Stimulated activated naive CD4-positive, alpha-beta T cell (primary cell): ENCODE measurements at places on chromosomes 16 and 17.

DNA sequence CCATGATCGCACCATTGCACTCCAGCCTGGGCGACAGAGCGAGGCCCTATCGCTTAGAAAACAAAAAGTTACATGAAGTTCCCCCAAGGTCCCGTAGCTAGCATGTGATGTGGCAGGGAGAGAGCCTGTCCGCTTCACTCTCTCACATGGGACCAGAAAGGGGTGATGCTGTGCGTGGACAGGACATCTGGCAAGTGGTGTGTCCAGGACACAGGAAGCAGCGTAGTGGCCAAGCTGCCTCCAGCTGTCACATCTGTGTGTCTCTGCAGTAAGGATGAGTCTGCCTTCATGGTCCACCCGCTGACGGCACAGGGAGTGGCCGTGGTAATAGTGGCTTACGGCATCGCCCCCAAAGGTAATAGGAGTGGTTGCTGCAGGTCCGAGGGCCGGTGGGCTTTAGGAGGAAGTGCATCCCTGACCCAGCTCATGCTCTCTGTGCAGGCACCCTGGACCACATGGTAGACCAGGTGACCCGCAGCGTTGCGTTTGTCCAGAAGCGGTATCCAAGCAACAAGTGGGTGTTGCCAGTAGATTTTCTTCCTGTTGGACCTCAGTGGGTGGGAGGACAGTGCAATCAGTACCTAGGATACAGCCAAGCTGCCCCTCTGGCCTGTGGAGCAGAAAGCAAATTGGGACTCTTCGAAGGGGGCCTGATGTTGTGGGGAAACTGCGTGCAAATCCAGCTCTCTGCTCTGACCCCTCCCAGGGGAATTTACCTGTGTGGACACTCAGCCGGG is 9.5 kb upstream of the BIRC5 start:
- no peak for DNase-seq

GRCh38 chr17:63833026-63833740 is 5.7 kb upstream of the FTSJ3 start:
- no peak for DNase-seq

- no peak for DNase-seq
Observed at GRCh38 chr16:29804455-29805231, 1.7 kb upstream of the MAZ start.

DNA sequence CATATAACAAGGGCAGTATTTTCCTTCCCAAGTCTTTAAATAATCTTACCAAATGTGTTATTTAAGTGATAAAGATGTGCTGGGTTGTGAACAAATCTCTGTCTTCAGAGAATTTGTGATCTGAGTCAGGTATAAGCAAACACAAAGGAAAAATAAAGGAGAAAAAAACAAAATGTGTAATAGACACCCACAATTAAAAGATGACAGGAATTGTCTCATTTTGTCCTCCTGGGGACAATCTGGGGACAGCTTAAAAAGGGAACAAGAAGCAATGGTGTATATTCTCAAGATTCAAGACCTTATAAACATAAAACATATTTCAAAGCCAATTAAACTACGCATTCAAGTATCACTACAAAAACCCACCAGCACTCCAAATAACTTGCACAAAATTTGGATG is 107.2 kb downstream of the TRIM37 start:
- DNase-seq = no peak

DNA sequence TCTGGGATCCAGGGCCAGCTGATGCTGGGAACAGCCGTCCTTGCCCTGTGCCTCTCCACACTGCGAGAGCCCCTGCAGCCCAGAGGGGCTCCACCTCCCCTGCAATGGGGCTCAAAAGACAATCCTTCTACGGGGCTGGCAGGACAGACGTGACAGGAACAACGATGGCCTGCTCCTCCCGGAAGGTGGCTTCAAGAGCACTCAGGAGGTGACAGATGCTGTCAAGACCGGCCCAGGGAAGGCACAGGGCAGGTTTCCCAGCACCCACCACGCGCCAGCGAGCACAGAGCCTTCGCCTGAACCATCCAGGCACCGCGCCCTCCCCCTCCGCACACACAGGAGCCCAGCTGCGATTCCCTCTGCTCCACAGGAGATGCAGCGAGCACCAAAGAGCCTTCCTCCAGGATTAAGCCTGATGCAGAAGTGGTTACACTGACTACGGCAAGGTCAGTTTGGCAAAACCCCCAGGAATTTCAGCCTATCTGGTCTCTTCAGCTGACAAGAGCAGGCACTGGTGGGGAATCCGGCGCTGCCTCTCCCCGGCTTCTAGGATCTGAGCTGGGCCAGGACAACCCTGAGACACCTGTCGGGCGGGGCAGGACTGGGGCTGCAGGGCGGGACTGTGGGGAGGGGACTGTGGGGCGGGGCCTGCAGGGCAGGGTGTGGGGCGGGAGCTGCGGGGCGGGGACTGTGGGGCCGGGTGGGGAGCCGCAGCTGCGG is 103.4 kb downstream of the ZNF778 start:
- no peak for DNase-seq

- DNase-seq = no peak
Observed at GRCh38 chr17:45388604-45389325, 43.9 kb downstream of the ARHGAP27 start.

DNA sequence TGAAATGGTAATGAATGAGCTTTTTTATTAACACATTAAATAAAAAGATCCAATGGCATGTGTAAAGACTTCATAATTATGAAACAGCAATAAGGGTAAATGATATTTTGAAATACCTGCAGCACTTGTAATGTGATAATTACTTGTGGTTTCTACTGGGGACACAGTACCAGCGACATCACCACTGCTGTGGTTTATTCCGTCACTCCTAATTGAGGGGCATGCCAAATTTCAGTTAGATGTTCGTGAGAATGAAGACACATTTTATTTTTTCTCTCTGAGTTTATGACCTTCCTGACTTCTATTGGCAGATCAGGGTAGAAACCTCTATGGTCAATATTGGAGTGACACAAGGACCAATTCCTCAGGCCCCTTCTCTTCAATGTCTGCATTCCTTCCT is 131.9 kb upstream of the XYLT1 start:
- DNase-seq = no peak

DNA sequence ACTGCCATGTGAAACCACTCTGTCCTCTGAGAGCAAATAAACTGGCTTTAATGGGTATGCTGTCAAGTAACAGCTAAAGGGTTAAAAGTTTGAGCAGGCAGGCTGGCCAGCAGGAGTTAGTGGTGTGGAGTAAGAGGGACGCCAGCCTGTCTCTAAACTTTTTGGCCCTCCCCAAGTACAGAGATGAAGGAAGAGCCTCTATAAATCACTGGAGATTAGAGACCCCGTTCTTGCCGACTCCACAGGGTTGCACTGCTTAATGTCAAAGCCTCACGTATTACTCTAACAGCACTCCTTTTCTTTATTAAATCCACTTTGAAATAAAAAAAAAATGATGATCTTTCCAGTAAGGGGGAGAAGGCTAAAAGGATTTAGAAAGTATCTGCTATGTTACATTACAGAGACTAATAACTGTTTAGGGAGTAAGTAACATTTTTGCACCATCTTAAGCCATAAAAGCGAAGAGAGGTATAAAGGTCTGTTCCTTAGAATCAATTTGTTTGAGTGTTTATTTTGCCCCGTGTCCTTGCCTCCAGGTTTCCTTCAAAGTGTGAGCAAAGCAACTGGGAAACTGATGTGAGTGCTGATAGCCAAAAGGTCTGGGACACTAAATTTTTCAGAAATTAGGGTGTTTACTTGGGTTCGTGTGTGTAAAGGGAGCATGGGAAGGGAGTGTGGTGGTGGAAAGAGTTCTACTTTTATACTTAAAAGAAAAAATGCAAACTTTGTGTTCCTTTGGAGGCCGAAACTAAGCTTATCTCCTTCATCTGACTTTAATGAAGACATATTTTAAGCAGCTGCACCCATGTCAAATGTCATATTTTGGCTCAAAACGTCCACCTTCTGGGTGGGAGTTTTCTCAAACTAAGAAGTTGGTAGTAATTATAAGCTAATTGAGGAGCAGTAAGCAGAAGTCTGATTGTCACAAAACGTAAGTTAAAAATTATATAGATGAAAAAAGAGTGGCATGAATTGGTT is 109.9 kb upstream of the TBX2 start:
- no peak for DNase-seq

DNA sequence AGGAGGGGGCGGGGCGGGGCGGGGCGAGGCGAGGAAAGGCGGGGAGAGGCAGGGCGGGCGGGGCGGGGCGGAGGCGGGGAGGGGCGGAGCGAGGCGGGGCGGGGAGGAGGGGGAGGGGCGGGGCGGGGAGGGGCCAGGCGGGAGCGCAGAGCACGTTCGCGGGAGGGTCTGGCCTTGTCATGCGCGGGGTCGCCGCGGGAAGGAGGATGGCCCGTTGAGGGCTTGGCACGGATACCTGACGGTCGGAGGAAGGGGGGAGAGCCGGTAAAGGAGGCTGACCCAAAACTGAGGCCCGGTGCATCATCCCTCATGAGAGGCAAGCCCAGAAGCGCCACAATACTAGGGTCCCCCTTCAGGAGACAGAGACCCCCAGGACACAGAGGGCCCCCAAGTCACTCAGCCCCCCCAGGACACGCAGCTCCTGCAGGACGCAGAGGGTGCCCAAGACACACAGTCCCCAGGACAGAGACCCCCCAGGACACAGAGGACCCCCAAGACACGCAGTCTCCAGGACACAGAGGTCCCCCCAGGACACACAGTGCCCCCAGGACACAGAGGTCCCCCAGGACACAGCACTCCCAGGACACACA is 593 bp upstream of the WDR45B start:
- peak; percentile 70 for DNase-seq

DNA sequence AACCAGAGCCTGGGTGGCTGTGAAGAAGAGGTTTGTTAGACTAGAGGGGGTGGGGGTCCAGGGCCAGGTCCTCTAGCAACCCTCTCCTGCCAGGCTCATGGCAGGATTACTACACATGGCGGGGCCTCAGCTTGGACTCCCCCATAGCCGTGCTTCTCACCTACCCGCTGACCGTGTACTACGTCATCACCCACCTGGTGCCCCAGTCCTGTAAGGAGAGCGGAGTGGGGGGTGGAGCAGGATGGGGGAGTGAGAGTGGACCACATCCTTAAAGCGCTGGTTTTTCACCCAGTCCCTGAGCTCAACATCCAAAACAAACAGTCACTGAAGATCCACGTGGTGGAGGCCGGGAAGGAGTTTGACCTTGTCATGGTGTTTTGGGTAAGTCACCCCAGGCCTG is 4.2 kb upstream of the CXCL16 start:
- no peak for DNase-seq

- DNase-seq = no peak
Observed at GRCh38 chr17:20225162-20226115, 216.3 kb downstream of the SPECC1 start.

- DNase-seq = no peak
Observed at GRCh38 chr17:32777922-32778321, 99.0 kb downstream of the MYO1D start.

- DNase-seq = no peak
Observed at GRCh38 chr17:75178453-75178852, 4.3 kb downstream of the SUMO2 start.

DNA sequence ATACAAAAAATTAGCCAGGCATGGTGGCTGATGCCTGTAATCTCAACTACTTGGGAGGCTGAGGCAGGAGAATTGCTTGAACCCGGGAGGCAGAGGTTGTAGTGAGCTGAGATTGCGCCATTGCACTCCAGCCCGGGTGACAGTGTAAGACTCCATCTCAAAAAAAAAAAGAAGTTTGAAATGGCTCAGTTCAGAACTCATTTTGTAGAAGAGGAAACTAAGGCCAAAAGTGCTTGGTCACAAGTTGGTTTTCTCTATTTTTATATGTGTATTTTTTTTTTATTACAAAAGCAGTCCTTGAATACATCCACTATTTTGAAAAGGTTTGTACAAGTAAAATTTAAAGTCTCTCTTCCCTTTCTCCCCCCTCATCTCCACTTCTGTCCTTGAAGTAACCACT is 5.5 kb downstream of the TAC4 start:
- DNase-seq = no peak

DNA sequence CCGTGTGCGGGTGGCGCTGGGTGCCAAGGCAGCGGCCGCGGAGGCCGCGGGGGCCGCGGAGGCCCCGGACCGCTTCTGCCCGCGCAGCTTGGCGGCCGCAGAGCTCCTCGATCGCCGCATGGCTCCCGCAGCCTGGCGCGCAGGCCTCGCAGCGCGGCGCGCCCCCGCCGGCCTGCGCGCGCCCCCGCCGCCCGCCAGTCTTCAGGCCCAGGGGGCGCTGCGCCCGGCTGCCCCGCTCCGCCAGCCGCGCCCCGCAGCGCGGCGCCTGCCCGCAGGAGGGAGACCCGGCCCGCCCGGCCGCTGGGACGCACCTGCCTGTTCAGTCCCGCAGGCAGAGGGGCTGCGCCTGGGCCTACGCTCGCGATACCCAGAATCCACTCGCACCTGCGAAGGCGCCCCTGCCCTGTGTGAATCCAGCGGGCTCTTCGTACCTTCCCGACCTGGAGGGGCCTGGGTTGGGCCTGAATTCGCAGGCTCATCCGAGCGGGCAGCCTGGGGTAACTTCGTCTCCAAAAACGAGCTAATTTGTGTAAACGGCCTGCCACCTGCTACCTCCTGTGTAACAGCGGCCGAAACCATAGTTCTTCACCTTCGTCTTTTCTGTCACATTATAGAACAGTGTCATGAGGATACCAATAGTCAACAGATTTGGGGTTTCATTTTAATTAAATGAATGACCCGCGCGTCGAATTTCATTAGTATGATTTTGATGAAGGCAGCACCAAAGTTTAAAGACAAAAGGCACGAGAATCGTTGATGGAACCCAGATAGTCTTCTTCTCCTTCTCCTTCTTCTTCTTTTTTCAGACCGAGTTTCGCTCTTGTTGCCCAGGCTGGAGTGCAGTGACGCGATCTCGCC is at the start of gene CENPV:
Gene CENPV (minus strand): TSS at position 153 of the 858 bp plus-strand sequence. CDS start 33 bp downstream, at position 120.
- DNase-seq = peak; percentile 52

DNA sequence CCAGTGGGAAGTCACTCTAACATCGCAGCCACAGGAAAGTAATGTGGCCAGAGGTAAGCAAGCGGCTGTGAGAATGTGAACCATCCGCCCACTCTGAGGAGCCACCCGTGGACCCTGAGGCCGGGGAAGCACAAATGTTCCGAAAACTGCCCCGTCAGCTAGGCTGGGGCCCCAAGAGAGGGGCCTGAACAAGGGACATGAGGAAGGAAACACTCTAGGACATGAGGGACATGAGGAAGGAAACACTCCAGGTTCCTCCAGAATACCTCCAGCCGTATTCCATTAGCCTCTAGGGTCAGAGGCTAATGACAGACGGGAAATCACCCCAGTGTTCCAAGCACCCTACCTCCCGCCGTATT is 317 bp downstream of the TEFM start:
- no peak for DNase-seq

GRCh38 chr16:82807311-82807710 is 180.5 kb downstream of the CDH13 start:
- no peak for DNase-seq

GRCh38 chr17:48997827-48998586 is 822 bp downstream of the IGF2BP1 start:
- no peak for DNase-seq

GRCh38 chr17:9315360-9315759 is 260.3 kb downstream of the STX8 start:
- DNase-seq = no peak

DNA sequence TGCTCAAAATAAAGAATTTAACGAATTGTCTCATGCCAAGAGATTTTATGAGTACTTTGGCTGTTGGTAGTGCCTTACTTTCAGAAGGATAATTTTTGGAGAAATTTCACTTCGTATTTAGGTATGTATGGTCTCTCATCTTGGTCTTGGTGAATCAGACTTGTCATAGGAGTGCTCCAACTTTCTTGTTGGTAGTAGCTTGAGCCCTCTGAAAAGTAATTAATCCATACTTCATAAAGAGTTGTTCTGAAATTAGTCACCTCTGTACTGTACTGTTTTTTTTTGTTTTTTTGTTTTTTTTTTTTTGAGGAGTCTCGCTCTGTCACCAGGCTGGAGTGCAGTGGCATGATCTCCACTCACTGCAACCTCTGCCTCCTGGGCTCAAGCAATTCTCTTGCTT is 11.6 kb downstream of the ZNRF1 start:
- DNase-seq = no peak

- DNase-seq = no peak
Observed at GRCh38 chr17:75832164-75832651, 12.0 kb downstream of the UNC13D start.
